ENCODE measurements at places on chromosomes 13 and 19. TPM values are rescaled to one million over a fixed set of nuclear protein-coding genes. Genes with fewer than 3 reads are reported as not detected.

GRCh38 chr19:14118165-14119051, 846 bp upstream of the PRKACA start:
- peak; percentile 51 for DNase-seq

GRCh38 chr19:35862528-35862927, 5.8 kb downstream of the KIRREL2 start:
- DNase-seq = no peak

GRCh38 chr19:9945319-9945966, 9.1 kb upstream of the OLFM2 start:
- no peak for DNase-seq

GRCh38 chr13:79654520-79654919, 173.6 kb downstream of the NDFIP2 start:
- no peak for DNase-seq

GRCh38 chr19:17027535-17027975, 945 bp upstream of the CPAMD8 start:
- no peak for DNase-seq

DNA sequence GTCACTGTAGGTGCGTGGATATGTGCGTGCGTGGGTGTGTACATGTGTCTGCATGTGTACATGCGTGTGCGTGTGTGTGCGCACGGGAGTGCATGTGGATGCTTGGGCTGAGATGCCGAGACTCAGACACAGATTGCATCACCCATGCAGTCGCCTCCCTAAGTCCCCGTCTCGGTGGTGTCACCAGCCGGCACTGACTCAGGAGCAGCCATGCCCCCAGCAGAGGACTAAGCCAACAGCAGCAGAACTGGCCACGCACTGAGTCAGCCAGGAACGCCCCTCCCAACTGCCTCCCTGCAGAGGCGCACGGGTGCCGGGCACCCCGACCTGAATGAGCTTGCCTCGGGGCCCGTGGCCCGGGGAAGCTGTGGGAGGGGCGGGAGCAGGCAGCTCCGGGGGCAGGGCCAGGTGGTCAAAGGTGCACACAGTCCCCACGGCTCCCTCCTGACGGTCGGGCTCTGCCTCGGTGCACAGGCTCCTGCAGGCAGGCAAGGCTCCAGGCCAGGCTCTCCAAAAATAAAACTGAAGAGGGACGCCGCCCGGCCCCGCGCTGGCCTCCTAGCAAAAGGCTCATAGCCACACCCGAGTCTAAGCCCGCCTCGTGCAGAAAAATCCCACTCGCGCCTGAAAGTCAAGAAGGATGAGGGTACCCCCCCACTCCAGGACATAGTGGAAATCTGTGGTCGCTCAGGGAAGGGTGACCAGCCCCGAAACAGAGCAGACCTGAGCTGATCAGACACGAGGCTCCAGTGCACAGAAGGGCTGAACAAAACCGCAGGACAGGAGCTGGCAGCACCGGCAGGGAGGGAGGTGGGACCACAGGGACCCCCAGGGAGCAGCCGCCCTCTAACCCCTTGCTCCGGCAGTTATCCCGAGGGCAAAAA, 49.2 kb downstream of the GADD45B start:
- DNase-seq = no peak

DNA sequence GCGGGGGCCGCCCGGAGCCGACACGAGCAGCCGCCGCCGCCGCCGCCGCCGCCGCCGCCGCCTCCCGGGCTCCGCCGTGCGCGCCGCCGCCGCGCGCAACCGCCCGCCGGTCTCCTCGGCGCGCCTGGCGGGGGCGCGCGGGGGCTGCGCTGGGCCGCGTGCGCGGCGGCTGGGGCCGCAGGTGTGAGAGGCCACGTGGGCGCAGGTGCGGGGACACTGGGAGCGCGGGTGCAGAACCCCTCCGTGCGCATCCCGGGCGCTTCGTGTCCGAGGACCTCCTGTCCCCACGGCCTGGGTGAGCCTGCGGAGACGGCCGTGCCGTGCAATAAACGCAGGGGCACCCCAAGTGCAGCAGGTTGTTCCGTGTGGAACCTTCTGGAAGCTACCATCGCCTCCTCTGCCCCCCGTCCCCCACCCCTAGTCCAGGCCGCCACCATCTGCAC, at the start of gene LINGO3:
TSS of gene LINGO3 (minus strand) at position 41 of the 443 bp plus-strand sequence. CDS start 16,378 bp downstream, outside the sequence.
- no peak for DNase-seq

GRCh38 chr19:46785054-46785979, 3.1 kb downstream of the SLC1A5 start:
- DNase-seq = no peak

DNA sequence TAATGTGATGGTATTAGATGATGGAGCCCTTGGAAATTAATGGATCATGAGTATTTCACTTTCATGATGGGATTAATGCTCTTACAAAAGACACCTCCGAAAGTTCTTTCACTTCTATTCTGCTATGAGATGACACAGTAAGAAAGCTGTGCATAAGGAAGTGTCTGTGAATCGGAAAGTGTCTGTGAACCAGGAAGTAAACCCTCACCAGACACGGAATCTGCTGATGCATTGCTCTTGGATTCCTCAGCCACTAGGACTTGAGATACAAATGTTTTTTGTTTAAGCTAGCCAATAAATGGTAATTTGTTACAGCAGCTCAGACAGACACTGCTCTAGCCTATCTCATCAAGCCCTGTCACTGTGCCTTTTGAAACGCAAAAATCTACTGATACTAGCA, 440.4 kb upstream of the PRR20A start:
- DNase-seq = no peak

DNA sequence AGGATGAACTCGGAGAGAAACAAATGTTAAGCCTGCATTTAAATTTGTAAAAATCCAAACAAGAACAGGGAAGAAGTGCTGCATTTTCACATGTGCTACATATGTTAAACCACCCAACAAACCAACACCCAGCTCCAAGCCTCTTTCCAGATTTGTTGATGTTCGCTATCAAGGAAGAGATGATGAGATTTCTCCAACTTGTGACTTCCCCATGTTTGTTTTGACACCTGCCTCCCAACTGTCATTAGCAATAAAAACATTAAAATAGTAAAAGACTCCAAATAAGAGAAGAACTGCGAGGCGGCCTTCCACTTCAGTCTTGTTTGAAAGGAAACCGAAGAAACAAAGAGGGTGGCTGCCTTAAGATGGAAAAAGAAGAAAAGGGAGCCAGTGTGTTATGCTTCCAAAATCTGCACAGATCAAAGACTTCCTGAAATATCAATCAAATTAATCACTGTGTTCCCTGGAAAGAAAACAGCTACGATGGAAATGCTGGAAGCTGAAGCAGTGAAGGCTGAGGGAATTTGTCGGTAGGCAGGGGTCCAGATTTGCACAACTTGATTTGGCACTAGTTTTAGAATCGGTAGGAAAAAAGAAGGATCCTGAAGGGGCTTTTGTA, 14.0 kb upstream of the GGACT start:
- DNase-seq = no peak

CYP4F8 gene
- not detected for polyA plus RNA-seq

IGFL1 gene
- polyA plus RNA-seq = not detected

PPM1N gene
- polyA plus RNA-seq = 2.2 TPM

ETV2 gene
- 0.61 TPM for polyA plus RNA-seq

MYCBP2 gene
- polyA plus RNA-seq = 54.2 TPM

Data from naive B cell (primary cell).